ENCODE measurements at places on chromosomes 4 and X. TPM values are rescaled to one million over a fixed set of nuclear protein-coding genes. Genes with fewer than 3 reads are reported as not detected.

GRCh38 chr4:188341428-188341827 lies 202.2 kb downstream of the TRIML1 start:
- no peak overlapping the region for H3K27ac ChIP-seq
- H3K36me3 ChIP-seq, result no peaks in the 10 kb centered on the region
- H3K4me1 ChIP-seq, result no peaks in the 10 kb centered on the region

- no peak overlapping the region for H3K4me3 ChIP-seq
- H3K4me1 ChIP-seq, result peaks cover 48% of the 10 kb centered on the region
- no peak overlapping the region for H3K27ac ChIP-seq
- H3K27me3 ChIP-seq, result no peaks in the 10 kb centered on the region
Observed at GRCh38 chr4:168708108-168708507, 211.3 kb downstream of the PALLD start.

GRCh38 chr4:86223472-86223871 lies 136.4 kb downstream of the MAPK10 start:
- no peak overlapping the region for H3K4me3 ChIP-seq
- H3K36me3 ChIP-seq, result no peaks in the 10 kb centered on the region
- H3K27ac ChIP-seq, result no peak overlapping the region
- DNase-seq, result peak; percentile 30

EDA gene
- 0.34 TPM for total RNA-seq

GRCh38 chr4:139704915-139705485 lies 39.4 kb downstream of the MGST2 start:
- DNase-seq, result peak; percentile 4
- no peaks in the 10 kb centered on the region for H3K4me1 ChIP-seq
- no peak overlapping the region for H3K27ac ChIP-seq
- peaks cover 1% of the 10 kb centered on the region for H3K27me3 ChIP-seq
- H3K36me3 ChIP-seq, result peaks cover 8% of the 10 kb centered on the region

DNA sequence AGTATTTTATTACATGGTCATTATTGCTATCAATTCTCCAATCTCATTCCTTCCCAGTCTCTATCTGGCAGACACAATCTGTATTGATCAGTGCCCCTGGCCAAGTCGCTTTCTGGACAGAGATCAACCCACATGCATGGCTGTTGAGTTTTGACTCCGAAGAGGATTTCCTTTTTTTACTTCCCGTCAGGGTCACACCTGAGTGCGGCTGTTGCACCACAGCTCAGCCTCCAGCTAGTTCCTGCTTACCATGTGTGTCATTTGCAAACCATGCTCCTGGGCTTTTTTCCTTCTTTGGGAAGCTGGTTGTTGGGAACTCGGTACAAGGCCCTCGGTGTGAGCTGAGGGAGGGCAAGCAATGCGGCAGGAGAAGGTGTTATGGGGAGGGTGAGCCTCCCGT lies 11.7 kb downstream of the MAGED2 start:
- DNase-seq, result no peak
- peaks cover 5% of the 10 kb centered on the region for H3K27me3 ChIP-seq
- peaks cover 7% of the 10 kb centered on the region for H3K4me1 ChIP-seq
- H3K27ac ChIP-seq, result no peak overlapping the region
- peaks cover 11% of the 10 kb centered on the region for H3K36me3 ChIP-seq
- H3K4me3 ChIP-seq, result no peak overlapping the region

- no peaks in the 10 kb centered on the region for H3K4me1 ChIP-seq
- no peak for DNase-seq
- H3K27me3 ChIP-seq, result no peaks in the 10 kb centered on the region
- H3K36me3 ChIP-seq, result no peaks in the 10 kb centered on the region
Observed at GRCh38 chr4:157795495-157795894, 377.3 kb downstream of the GASK1B start.

DNA sequence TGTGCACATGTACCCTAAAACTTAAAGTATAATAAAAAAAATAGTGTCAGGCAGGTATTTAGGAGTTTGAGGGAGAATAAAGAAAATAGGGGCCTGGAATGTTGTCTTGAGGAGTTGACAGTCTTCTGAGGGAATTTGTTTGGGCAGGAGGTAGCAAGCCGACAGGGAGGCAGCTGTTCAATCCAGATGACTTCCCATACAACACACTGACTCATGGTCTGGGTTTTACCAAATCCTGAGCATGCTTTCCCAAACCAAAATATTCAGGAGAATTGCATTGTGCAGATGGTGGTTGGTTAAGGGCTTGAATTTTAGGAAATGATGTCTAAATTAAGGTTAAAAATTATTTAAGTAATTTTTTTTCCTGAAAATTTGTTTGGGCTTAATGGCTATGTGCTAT lies 430.0 kb downstream of the INPP4B start:
- no peak for DNase-seq
- H3K27me3 ChIP-seq, result no peaks in the 10 kb centered on the region
- no peak overlapping the region for H3K4me3 ChIP-seq
- H3K4me1 ChIP-seq, result peaks cover 38% of the 10 kb centered on the region
- H3K36me3 ChIP-seq, result no peaks in the 10 kb centered on the region

DNA sequence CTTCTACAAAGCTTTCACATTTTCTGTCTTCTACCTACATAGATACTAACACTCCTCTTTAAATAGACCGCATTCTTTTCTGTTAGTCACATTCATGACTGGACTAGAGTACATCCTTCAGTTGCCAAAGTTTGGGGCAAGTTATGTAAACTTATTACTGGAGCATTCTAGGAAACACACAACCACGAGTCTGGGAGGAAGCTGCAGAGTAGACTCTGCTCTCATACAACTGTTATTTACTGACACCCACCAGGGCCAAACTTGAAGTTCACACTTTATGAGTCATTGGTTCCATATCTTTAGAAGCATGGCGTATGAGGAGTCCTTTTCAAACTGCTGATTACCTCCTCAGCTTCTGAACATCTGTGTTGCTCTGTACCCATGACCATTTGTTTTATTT lies 87.0 kb downstream of the RNF150 start:
- H3K4me3 ChIP-seq, result peak overlapping the region; percentile 78
- H3K4me1 ChIP-seq, result peaks cover 33% of the 10 kb centered on the region
- peak; percentile 98 for DNase-seq
- peak overlapping the region; percentile 95 for H3K27ac ChIP-seq
- peaks cover 16% of the 10 kb centered on the region for H3K36me3 ChIP-seq

DNA sequence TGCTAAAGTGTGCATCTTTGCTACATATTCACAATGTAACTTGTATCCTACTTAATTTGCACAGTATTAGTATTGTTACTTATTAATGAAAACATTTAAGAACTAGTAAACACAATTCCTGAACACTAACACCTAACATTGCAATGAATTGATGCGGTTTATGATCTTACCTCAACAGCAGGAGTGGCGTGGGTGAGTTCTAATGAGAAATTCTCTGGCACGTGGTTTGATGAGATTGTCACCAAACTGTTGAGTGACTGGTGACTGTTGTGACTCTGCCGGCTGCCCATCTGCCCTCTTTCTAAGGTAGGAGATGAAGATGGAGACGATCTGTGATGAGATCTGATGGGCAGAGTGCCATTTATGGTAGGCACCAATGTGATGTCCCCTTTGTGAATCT lies 2.9 kb downstream of the PCDH18 start:
- H3K4me1 ChIP-seq, result peaks cover 56% of the 10 kb centered on the region
- H3K27ac ChIP-seq, result no peak overlapping the region
- H3K4me3 ChIP-seq, result no peak overlapping the region
- H3K36me3 ChIP-seq, result peaks cover 17% of the 10 kb centered on the region
- no peak for DNase-seq

- no peak overlapping the region for H3K4me3 ChIP-seq
- no peaks in the 10 kb centered on the region for H3K27me3 ChIP-seq
- H3K27ac ChIP-seq, result no peak overlapping the region
- H3K4me1 ChIP-seq, result no peaks in the 10 kb centered on the region
- no peaks in the 10 kb centered on the region for H3K36me3 ChIP-seq
Observed at GRCh38 chr4:62517716-62518115, 1317.6 kb downstream of the ADGRL3 start.

GUCY1B1 gene
- total RNA-seq, result not detected

GRCh38 chr4:124703154-124703553 lies 9.4 kb downstream of the ANKRD50 start:
- peaks cover 71% of the 10 kb centered on the region for H3K36me3 ChIP-seq
- no peaks in the 10 kb centered on the region for H3K27me3 ChIP-seq
- H3K4me1 ChIP-seq, result peaks cover 49% of the 10 kb centered on the region

DNA sequence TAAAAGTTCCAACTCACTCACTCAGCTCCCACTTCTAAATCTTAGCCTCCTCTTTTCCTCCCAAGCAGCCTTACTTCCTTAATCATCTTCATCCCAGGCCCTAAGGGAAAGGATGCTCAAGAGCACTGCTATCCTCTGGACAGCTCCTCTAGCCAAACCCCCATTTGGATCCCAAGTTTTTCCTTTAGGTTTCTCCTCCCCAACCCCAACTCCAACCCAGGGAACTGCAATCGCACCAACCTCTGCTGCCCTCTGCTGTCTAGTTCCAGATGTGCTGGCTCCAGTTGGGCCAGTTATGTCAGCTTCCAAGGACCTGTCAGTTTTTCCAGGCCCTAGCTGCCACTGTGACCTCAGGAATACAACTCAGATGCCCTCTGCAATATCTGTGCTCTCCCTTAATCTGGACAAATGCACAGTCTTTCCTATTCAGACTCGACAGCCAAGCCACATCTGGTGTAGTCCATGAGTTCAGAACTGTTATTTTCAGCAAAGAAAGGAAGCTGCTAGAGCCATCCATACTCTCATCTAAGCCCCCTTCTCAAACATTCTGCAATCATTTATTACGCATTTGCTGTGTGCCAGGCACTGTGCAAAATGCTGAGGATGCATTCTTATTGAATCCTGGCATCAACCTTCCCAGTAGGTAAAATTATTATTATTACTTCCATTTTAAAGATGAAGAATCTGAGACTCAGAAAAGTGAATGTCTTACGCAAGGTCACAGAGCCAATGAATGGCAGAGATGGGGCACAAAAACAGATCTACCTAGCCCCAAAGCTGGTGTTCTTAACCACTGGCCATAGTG lies 12.3 kb upstream of the XPNPEP2 start:
- no peak overlapping the region for H3K4me3 ChIP-seq
- peak; percentile 53 for DNase-seq
- H3K4me1 ChIP-seq, result no peaks in the 10 kb centered on the region
- H3K27ac ChIP-seq, result no peak overlapping the region
- no peaks in the 10 kb centered on the region for H3K36me3 ChIP-seq
- peaks cover 24% of the 10 kb centered on the region for H3K27me3 ChIP-seq

DNA sequence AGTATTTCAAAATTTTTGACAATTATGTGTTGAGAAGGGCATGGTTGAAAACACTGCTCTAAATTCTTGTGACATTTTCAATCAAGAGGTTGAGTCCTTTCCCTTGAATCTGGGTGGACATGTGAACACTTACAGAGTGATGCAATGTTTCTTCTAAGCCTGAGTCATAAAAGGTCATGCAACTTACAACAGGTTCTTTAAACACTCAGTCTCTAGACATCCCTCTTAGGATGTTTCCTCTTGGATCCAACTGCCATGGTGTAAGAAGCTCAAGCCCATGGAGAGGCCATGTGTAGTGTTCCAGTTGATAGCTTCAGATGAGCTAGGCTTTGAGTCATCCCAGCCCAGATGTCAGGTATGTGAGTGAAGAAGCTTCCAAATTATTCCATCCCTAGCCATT lies 232.2 kb upstream of the MAOA start:
- H3K27ac ChIP-seq, result no peak overlapping the region
- no peaks in the 10 kb centered on the region for H3K27me3 ChIP-seq
- no peaks in the 10 kb centered on the region for H3K36me3 ChIP-seq
- no peaks in the 10 kb centered on the region for H3K4me1 ChIP-seq
- no peak for DNase-seq

GRCh38 chr4:183182873-183183725 lies 84.0 kb downstream of the WWC2 start:
- peak; percentile 83 for DNase-seq
- peak overlapping the region; percentile 68 for H3K4me3 ChIP-seq
- H3K27me3 ChIP-seq, result no peaks in the 10 kb centered on the region
- H3K36me3 ChIP-seq, result peaks cover 31% of the 10 kb centered on the region
- H3K4me1 ChIP-seq, result peaks cover 70% of the 10 kb centered on the region
- peak overlapping the region; percentile 68 for H3K27ac ChIP-seq

GRCh38 chr4:72743078-72743477 lies 174.1 kb upstream of the ADAMTS3 start:
- H3K4me1 ChIP-seq, result no peaks in the 10 kb centered on the region
- peaks cover 4% of the 10 kb centered on the region for H3K27me3 ChIP-seq
- DNase-seq, result no peak
- H3K36me3 ChIP-seq, result no peaks in the 10 kb centered on the region
- H3K27ac ChIP-seq, result no peak overlapping the region

GRCh38 chrX:132292793-132293192 lies 73.5 kb upstream of the RAP2C start:
- H3K4me3 ChIP-seq, result no peak overlapping the region
- no peaks in the 10 kb centered on the region for H3K4me1 ChIP-seq
- H3K36me3 ChIP-seq, result no peaks in the 10 kb centered on the region
- DNase-seq, result peak; percentile 31
- H3K27ac ChIP-seq, result no peak overlapping the region

ARHGAP24 gene
- total RNA-seq, result 20.0 TPM

GRCh38 chrX:11244636-11245035 lies 48.6 kb upstream of the AMELX start:
- no peak overlapping the region for H3K27ac ChIP-seq
- no peak for DNase-seq
- H3K27me3 ChIP-seq, result no peaks in the 10 kb centered on the region
- no peaks in the 10 kb centered on the region for H3K4me1 ChIP-seq
- no peak overlapping the region for H3K4me3 ChIP-seq
- no peaks in the 10 kb centered on the region for H3K36me3 ChIP-seq

- H3K4me1 ChIP-seq, result no peaks in the 10 kb centered on the region
- DNase-seq, result no peak
- H3K36me3 ChIP-seq, result no peaks in the 10 kb centered on the region
- no peak overlapping the region for H3K27ac ChIP-seq
- no peaks in the 10 kb centered on the region for H3K27me3 ChIP-seq
Observed at GRCh38 chrX:50747471-50747900, 66.5 kb downstream of the SHROOM4 start.

DNA sequence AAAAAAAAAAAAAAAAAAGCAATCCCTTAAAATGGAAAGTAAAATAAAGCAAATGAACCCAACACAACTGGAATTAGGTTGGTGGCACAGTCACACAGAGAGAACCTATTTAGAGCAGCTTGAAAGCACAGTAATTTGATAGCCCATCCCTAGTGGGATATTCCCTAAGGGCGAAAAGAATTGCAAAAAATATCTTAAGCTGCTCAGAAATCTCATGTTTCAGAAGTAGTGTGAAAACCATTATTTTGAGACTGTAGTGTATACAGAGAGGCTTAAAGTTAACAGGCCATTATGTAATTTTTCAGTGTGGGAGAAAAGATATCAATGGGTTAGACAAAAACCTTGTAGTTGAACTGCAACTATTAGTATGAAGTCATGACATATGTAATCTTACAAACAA lies 40.0 kb upstream of the DHX15 start:
- no peak for DNase-seq
- no peak overlapping the region for H3K27ac ChIP-seq
- H3K4me3 ChIP-seq, result no peak overlapping the region
- H3K27me3 ChIP-seq, result peaks cover 15% of the 10 kb centered on the region
- H3K36me3 ChIP-seq, result peaks cover 5% of the 10 kb centered on the region

DNA sequence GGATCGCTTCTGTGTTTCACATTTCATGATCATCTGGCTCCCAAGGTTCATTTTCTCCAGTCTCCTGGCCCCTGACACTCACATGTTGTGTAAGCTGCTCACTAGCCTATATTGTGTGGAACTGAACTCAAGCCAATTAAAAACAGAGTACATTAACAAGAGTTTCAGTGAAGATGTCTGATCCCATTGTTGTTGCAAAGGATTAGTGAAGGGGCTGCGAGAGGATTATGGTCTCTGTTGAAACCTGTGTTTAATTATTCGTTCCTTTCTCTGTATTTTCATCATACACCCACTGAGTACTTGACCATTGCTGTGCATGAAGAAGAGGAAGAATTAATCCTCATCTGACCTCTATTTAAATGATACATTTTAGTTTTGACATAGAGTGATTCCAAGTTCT lies 54.7 kb downstream of the AFF2 start:
- H3K27me3 ChIP-seq, result no peaks in the 10 kb centered on the region
- no peak overlapping the region for H3K4me3 ChIP-seq
- no peaks in the 10 kb centered on the region for H3K4me1 ChIP-seq
- no peak for DNase-seq

Data from HFFc6 (cell line).